Frontal cortex (tissue), 4 donors: ENCODE measurements at places on chromosomes 12 and 14.

DNA sequence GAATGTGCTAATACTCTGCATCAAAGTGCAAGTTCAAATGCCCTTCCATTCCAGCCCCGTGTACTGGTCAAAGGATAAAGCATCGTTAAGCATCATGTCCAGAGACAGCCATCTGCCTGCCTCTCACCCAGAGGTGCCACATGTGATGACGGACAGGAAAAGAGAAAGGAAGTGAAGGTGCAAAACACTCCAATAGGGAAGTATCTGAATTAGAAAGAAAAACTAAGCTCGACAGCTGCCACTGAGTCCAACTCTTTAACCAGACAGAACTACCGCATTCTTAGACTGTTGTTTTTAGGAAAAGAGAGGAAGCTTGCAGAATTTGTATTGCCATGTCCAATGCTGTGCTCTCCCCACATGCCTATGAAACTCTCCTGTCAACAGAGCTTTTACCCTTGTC, 465.0 kb upstream of the SOX5 start:
- DNase-seq: no peak

DNA sequence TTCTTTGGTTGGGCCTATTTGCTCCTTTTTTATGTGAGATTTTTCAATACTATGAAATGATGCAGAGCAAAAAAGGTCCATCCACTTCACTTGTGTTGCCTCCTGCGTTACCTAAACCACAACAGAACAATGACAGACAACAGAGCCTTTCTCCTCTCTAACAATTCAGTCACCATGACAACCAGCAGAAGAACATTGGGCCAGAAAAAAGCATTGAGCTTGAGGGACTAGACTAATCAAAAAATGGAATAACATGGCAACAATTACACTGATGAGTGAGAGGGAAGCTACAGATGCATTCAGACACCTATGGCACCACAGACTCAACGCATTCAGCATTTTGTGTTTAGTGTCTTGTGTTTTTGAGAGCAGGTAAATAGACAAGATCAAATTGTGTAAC, 44.6 kb upstream of the PTCSC3 start:
- DNase-seq: no peak

GRCh38 chr12:108175310-108175709, 46.2 kb downstream of the WSCD2 start:
- DNase-seq: no peak

GRCh38 chr12:67202678-67203012, 66.5 kb upstream of the CAND1 start:
- DNase-seq: no peak

- DNase-seq: no peak
These were observed 10.2 kb downstream of the PSMC1 start for GRCh38 chr14:90266441-90267154.

- no peak for DNase-seq
These were observed 100.7 kb downstream of the SMOC1 start for GRCh38 chr14:69979882-69980281.

DNA sequence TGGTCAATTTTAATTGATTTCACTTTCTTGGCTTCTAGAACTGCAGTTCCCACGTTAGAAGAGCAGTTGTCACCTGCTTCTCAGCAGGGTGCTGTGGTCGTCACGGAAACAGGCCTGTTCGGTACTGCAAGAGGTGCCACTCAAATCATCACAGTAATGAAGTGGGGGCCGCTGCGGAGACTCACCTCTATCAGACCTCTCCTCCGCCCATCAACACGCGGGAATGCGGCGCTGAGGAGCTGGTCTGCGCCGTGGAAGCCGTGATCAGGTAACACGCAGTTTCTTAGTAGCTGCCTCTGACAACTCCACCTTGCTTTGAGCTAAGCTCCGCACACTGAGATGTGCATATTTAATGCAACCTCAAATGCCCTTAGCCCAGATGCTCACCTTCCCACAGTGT, 107.2 kb downstream of the UNC79 start:
- no peak for DNase-seq

DNA sequence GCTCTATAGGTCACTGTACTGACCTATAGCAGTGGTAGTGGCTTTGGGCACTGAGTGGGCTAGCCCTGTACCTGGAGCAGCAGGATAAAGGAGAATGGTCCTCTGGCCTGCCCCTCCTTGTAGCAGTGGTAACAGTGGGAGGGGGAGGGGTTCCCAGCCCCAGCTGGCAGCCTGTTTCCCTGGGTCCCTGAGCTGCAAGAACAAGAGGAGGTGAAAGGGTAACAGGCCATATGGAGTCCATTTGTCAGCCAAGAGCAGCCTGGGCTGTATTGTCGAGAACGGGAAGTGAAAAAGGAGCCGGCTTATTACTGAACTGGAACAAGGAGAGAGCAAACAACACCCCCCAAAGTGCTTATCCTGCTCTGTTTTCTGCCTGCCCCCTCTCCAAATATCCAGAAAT, 73.8 kb upstream of the SRSF5 start:
- no peak for DNase-seq

DNA sequence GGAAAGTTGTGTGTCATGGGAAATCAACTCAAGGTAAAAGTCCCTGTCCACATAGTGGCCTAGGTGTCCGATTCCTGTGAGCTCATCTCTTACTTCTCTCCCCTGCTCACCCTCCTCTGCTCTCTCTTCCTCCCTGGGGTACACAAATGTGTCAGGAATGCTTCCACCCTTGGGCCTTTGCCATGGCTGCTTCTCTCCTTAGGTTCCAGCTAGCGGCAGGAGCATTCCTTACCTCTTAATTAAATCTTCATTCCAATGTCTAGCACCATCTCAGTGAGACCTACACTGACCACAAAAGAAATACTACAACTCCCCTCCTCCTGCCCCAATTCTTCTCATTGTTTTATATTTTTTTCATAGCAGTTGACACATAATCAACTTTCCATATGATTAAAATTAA, 298.6 kb downstream of the PDZRN4 start:
- DNase-seq: no peak

GRCh38 chr12:79843978-79844377, 90.9 kb downstream of the PPP1R12A start:
- DNase-seq: no peak

DNA sequence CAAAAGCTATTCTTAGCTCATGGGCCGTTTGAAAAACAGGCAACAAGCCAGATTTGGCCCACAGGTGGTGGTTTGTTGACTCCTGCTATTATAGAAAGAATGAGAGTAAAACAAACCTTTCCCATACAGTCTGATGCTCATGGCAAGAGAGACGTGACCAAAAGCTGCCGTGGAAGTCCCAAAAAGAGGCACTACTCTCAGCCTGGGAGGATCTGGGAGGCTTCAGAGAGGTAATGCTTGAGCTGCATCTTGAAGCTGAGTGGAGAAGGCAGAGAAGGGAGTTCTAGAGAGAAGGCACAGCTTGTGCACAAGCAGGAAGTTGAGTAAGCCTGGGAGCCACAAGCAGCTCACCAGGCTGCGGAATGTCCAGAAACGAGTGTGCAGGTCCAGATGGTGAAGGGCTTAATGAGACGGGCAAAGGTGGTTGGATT, 9.6 kb downstream of the PLXNC1 start:
- no peak for DNase-seq

DNA sequence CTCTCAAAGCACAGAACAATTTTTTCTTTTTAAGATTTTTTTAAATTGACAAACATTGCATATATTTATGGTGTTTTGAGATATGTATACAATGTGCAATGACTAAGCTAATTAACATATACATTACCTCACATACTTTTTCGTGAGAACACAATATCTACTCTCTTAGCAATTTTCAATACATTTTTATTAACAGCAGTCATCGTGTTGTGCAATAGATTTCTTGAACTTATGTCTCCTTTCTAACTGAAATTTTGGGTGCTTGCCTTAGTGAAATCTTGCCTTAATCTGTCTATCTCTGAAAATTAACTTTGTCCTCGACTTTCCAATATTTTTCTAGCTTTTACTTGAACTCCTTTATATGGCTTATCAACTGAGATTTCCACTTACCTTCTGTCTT, 6.8 kb downstream of the OR10A7 start:
- no peak for DNase-seq

DNA sequence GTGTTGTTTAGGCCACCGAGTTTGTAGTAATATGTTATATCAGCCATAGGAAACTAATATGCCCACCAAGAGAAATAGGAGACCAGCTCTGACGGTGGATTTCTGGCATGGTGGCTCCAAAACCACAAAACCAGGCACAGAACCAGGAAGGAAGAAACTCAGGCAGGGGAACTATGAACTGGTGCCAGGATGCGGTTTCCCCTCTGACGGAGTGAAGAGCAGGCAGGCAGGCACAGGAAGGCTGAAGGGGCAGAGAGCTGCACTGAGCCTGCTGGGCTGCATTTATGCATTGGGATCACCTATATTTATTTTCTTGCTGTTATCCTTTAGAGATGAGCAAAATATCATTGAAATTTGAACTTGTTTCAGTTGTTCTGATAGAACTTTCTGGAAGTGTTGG, 479.4 kb downstream of the VRK1 start:
- DNase-seq: no peak

DNA sequence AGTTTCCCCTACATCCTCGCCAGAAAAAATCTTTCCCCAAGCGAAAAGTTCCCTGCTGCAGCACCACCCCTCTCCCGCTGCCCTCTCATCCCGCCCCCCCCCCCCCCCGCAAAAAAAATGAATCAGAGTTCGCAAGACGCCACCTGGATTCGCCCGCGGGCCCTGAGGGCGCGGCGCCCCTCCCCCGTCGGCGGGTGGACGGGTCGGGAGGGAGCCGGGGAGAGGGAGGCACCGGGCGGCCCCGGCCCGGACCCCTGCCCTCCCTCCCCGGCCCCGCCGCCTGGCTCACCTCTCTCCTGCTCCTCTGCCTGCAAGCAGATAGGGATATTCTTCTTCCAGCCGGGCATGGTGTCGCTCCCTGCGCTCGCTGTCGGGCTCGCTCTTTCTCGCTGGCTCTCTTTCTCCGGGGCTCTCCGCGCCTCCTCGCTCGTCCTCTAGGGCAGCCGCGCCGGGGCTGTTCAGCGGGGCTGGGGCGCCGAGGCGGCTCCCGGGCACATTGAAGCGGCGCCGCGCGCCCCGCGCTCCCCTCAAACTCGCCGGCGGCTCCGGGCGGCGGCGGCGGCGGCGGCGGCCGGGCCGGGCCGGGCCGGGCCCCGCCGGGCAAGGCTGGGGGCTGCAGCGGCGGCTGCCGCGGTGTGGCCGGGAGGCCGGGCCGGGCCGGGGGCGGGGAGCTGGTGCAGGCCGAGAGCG, 200.3 kb upstream of the CAND1 start:
- peak; percentile 15 for DNase-seq

DNA sequence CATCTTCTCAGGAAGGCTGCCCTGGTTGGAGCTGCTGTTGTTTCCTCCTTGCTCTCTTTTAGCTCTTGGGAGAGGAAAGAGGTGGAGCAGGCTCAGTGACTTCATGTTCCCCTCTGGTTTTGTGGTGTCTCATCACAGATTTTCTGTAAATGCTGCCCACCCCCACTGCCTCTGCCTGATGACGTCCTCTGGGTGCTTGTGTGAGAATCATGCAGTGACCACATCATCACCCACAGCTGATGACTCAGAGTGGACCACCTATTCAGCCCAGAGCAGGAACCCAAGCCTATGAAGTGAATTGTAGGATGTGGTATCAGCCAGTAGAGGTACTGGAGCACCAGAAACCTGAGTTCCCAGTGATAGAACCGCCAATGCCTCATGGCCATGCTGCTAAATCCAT, at the start of gene GZMB:
Gene GZMB, minus strand, starts transcription at position 33 of the 400 bp plus-strand sequence. Its CDS starts 30 bp downstream, at position 3.
- DNase-seq: no peak
